ENCODE measurements at places on chromosomes 12 and 14. TPM values are rescaled to one million over a fixed set of nuclear protein-coding genes. Genes with fewer than 3 reads are reported as not detected.

DNA sequence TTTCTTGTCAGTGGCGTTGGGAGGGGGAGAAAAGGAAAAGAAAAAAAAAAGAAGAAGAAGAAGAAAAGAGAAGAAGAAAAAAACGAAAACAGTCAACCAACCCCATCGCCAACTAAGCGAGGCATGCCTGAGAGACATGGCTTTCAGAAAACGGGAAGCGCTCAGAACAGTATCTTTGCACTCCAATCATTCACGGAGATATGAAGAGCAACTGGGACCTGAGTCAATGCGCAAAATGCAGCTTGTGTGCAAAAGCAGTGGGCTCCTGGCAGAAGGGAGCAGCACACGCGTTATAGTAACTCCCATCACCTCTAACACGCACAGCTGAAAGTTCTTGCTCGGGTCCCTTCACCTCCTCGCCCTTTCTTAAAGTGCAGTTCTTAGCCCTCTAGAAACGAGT lies 1.9 kb downstream of the ASCL1 start:
- DNase-seq, result no peak

DNA sequence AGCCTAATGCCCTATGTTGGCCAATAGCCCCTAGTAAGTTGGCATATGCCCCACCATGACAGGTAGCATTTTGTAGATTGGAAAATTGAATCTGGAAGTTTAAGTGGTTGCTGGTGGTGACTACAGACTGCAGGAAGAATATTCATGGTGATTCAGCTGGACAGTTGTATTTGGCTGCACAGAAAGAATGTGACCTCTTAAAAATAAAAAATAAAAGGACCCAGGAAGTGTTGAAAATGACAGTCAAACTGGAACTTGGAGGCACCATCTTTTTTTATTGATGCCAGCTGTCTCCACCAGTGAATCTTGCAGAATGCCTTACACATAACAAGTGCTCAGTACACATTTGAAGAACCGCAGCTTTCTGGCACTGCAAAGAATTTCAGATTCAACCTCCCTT lies 73.9 kb downstream of the PRMT8 start:
- DNase-seq, result no peak

DNA sequence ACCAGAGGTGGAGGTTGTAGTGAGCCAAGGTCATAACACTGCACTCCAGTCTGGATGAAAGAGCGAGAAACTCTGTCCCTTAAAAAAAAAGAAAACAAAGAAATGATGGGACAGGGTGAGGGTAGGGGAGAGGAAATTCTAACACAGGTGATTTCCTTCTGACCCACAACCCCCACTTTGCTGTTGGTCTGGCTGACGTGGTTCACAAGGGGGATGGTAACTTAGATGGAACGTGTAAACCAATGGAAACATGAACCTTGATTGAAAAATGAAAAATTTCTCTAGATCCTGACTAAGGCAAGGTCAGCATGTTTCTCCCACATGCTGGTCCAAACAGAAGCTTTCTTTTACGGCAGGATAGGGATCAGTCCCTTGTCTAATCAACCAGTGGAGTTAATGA lies 15.8 kb upstream of the RIOX1 start:
- no peak for DNase-seq

GRCh38 chr14:91413547-91414474 lies 3.8 kb downstream of the CCDC88C start:
- DNase-seq, result no peak

GRCh38 chr14:91281346-91281745 lies 36.8 kb upstream of the GPR68 start:
- DNase-seq, result no peak

GRCh38 chr14:86124328-86124727 lies 594.4 kb downstream of the FLRT2 start:
- no peak for DNase-seq

GRCh38 chr12:109689426-109689825 lies 24.2 kb upstream of the FAM222A start:
- no peak for DNase-seq

DNA sequence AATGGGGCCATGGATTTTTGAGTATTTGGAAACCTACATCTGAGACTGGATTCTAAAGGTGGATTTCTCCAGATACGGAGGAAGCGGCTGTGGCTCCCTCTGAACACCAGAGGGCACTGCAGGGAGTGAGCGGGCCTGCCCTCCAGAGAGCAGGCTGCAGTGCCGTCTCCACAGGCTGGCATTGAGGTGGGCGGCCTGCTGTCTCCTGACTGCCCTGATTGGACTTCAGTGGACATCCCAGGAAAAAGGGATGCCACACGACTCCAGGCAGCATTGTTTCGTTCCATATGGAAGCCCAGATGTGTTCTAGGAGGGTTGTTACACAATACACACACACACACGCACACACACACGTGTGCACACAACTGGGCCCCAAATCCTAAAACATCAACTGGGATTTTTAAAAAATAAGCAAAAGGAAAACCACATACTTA lies 20.9 kb upstream of the ANO2 start:
- no peak for DNase-seq

DNA sequence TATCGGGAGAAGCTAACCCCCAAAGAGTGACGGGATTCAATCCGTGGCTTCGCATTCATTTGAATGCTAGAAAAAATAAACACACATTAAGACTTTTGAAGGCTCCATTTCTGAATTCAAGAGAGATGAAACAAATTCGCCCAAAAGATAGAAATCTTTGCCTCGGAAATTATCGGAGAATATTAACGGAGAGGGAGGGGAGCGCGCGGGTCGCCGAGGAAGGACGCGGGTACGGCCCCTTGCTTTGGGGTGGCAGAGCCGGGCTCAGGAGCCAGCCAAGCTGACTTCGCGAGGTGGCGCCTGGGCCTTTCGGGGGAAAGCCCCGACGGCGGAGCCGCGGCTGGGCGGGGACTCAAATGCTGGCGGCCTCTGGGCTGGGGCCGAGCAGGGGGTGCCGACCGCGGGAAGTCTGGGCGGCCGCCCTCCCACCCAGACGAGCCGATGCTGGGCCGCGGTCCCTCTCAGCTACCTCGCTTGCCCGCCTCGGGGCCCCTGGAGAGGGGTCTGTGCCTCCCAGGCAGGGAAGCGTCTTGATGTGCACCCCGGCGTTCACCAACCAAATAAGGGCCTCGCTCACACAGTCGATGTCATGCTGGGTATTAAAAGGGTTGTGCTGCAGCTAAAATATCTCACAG lies 14.7 kb downstream of the NKX2-1 start:
- no peak for DNase-seq

GRCh38 chr12:1936406-1937320 lies 18.2 kb upstream of the CACNA2D4 start:
- DNase-seq, result no peak

DNA sequence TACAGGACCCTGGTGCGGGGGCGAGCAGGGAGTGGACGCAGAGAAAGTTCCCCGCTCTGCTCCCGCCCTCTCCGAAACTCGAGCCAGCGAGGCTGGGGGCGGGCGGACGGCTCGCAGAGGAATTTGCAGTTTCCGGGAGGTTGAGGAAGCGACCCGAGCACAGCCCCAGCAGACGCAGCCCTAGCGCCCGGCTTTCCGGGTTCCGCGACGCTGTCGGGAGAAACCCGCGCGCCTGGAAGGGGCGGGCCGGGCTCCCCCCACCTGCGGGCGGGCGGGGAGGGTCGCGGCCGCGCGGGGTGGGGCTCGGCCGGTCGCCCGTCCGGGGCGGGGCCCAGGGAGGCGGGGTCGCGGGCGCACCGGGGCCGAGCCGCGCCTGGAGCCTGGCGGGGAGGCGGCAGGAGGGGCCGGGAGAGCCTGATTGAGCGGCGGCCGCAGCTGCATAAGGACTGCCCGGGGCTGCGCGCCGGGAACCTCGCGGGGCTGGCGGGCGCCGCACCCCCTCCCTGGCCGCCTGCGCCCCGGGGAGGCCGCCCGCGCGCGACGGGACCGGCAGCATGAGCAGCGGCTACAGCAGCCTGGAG lies at the start of gene RASSF3:
RASSF3 (plus strand) TSS at position 417 of the 581 bp plus-strand sequence; CDS start at position 555, 138 bp downstream.
- DNase-seq, result peak; percentile 62

DNA sequence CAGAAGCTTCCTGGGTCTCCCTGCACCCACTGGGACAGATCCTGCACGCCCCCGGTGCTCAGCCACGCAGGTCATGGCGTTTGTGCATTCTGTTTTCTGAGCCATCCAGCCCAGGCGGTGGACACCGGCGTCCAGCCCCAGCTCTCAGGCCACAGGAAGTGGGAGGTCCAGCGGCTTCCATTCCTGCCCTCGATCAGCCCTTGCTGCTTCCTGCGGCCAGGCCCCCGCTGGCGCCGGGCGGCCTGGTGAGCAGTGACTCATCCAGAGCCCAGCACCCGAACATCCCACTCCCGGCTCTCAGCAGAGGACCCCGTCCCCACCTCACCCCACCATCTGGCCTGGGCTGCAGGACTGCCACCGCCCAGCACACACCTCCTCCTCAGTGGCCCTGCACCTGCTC lies 18.0 kb upstream of the NUDT14 start:
- DNase-seq, result no peak

- no peak for DNase-seq
Measured at GRCh38 chr14:26820138-26820537, 222.3 kb upstream of the NOVA1 start.

DNA sequence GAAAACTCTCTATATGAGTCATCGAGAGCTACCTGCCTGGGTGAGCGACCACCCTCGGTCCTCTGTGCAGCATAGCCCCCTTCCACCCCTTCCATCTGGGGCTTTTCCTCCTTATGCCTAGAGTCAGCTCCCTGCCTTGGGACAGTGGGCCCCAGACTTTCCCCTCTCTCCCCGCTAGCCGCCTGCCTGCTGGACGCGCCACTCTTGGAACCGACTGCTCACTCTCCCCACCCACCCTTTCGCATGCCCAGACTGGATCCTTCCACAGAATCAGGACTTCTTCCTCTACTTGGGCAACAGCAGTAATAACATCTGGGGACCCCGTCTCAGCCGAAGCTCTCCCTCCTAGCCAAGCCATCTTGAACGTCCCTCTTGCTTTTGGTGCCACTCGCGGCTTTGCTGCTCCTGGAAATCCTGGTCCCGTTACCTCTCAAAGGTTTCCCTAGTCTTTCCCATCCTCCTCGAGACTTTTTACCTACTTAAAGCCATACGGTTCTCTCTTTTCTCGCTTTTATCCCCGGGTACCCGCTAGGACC lies 671 bp downstream of the ESYT1 start:
- DNase-seq, result no peak

DNA sequence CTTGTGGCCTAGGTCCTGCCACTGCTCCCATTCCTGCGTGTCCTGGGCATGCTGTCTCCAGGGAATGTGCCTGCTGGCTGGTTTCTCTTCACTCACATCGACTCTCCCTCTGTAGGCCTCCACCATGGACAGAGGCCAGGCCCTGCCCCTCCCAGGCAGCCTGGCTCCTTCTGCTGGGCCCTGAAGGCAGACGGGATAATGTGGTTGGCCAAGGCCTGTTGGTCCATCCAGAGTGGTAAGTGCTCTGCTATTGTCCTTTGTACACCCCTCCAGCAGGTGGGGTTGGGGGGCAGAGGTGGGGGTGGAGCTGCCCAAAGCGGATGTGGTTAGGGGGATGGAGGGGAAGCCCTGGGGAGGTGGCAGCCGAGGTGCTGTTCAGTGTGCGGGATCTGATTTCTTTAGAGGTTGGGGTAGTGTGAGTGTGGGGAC lies 9.5 kb upstream of the NR4A1 start:
- DNase-seq, result no peak

DNA sequence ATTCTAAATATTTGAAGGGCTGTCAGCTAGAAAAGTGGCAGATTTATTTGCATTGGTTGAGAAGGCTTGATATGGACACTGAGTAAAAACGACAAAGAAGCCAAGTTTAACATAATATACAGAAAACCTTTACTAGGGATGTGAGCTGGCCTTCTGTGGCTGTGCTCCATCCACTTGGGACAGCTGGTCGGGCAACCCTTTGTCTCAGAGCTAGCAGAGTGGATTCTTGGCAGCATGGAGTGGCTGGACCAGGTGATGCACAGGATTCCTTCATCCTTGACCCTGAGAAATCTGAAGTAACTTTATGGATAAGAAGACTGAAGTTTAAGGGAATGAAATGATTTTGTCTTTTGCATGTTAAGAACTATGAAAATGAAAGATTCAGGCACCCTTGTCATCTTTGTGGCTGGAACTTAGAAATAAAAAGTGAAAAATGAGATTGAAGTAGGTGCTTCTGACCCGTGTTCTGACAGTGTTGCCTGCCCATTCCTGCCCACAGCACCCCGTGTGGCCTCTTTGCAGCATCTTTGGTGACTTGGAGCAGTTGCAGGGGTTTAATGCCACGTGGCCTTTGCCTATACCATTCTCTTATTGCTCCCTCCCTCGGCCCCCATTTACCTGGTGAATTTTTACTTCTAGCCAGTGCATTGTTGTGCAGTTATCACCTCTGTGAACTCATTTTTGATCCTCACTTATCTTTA lies 32.6 kb downstream of the PELI2 start:
- no peak for DNase-seq

DNA sequence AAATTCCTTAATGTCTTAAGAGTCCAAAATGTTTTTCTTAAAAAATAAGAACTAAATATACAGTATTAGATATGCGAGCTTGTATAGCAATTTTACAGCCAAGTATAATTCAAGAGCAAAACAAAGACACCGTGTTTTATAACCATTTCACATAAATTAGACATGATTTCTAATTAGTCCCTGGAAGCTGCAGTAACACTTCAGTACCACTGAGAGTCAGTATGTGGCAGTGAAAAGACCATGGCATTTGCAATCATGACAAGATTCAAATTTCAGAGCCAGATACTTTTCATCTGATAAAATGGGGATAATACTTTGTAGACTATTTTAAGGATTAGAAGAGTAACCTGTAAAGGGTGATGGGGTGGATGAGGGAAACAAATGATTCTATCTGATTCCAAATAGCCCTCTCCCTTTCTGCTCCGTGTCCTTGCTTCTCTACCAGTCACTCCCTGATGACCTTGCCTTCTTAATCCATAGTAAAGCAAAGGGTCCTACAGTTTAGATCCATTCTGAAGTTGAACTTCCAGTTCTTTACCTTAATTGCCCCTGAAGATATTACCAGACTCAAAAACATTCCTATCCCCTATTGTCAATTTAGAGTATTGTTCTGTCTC lies 145.4 kb upstream of the ABCD2 start:
- no peak for DNase-seq

LUM gene
- 48.5 TPM for polyA plus RNA-seq

HSP90AA1 gene
- 750 TPM for polyA plus RNA-seq

METTL3 gene
- 87.1 TPM for polyA plus RNA-seq

TULP3 gene
- 32.5 TPM for polyA plus RNA-seq

GPRC5D gene
- 0.33 TPM for polyA plus RNA-seq

ACVRL1 gene
- polyA plus RNA-seq, result 37.0 TPM

RAB35 gene
- polyA plus RNA-seq, result 43.1 TPM

GLIPR1L1 gene
- polyA plus RNA-seq, result 0.86 TPM

CPNE6 gene
- not detected for polyA plus RNA-seq
